NCI-H2171 (cell line): ENCODE measurements at places on chromosomes 16 and 17.
A peak's percentile ranks its signal among the peaks of the same experiment; 100 is the strongest.

GRCh38 chr17:57429966-57430365, 173.6 kb downstream of the MSI2 start:
- DNase-seq = no peak

DNA sequence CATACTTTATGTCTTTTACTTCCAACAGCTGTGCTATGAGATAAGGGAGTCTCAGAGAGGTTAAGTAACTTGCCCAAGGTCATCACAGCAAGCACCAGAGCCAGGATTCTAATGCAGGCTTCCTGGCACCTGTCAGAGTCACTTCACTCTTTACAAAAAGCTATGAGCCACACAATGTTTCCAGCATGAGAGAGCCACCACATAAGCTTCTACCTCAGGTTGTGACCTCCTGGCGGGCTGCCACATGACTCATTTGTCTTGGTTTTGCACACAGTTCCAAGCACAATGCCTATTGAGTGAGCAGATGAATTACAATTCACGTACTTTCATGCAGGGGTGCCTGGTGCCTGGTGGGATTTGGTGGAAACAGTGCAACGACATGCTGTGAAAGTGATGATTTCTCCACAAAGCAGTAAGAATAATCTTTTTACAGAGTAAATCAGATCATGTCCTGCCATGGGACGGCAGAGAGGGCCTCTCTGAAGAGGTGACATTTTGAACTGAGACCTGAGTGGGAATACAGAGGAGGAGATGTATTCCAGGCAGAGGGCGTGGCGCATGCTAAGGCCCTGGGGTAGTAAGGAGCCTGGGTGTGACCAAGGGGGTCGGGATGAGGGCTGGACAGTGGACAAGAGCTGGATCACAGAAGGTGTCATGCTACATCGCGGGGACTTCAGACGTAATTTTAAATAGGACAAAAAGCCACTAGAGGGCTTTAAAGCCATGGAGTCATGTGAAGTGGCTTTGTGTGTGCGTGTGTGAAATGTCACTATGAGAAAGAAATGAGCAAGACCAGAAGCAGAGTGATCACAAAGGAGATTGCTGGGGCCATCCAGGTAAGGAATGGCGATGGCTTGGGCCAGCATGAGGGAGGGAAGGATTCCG, 53.4 kb downstream of the CACNG3 start:
- no peak for DNase-seq

GRCh38 chr16:83878838-83879237, 20.1 kb upstream of the MLYCD start:
- peak; percentile 24 for DNase-seq

DNA sequence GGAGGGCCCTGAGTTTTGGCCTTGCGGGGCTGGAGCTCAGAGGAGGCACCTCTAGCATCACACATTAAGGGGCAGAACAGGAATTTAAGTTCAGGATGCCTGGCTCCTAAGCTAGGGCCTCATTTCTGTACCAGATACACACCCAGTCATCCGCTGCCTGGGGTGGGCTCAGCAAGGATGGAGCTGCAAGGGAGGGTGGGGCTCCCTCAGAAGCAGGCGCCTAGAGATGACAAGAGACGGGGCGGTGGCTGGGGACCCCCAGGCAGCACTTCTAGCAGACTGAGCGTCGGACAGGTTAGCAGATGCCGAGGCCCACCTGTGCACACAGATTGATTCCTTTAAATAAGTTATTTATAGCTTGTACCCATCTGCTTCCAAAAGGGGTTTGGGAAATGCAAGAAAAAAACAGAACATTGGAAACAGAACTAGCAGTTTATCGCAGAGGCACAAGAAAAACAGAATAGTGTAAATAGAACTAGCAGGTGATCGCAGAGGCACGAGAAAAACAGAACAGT, 47.6 kb upstream of the CBFA2T3 start:
- DNase-seq = peak; percentile 82

GRCh38 chr17:47189732-47190237, 690 bp upstream of the CDC27 start:
- DNase-seq = no peak

DNA sequence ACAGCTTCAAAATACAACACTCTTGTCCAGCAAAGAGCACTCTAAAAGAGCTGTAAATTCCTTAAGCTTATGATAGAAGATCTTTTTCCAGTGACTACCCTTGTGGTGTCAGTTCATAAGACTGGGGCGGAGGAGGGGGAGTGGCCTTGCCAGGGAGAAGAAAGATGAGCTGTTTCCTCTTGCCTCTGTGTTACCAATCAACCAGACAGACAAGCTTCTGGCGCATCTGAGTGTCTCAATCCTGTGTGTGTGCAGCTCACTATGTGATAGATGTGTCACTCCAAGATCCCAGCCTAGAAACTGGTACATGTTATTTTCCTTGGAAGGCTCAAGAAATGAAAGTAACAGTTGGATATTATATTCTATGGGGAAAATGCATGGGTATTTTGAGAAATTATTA, 167.4 kb upstream of the CACNG3 start:
- no peak for DNase-seq

DNA sequence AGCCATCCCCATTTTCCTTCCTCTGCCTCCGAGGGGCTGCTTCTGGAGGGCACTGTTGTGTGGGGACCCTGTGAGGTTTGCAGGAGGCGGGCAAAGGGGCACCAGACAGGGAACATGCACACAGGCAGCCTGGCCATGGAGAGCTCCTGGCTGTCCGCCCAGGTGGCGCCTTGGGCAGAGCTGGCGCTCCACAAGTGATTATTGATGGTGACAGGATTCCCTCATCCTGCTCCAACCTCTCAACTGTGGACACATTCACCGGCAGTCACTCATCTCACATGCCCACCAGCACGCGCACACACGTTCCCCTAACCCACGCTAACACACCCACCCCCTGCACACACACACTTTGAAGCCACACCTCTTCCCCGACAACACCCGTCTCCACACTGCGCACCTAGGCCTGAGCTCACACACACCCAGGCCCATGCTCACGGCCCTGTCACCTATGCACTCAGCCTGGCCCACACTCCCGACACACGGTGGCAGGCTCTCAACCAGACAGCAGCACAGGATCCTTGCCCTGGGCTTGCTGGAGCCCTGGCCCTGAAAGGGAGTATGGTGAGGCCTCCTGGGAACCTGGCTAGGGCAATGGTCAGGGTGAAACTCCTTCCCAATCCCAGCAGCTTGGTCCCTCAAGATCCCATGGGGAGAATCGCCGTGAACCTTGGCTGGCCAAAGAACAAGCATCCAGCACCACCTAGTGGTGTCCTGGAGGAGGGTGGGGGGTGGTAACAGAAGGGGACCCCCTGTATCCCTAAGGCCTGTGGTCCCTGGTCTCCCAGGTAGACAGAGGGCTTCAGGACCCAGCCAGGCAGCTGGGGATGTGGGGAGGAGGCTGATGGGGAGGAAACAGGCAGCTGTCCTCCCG, 3.6 kb downstream of the PNMT start:
- DNase-seq = no peak

- DNase-seq = peak; percentile 94
Measured at GRCh38 chr17:7889166-7889955, 772 bp downstream of the CHD3 start.

DNA sequence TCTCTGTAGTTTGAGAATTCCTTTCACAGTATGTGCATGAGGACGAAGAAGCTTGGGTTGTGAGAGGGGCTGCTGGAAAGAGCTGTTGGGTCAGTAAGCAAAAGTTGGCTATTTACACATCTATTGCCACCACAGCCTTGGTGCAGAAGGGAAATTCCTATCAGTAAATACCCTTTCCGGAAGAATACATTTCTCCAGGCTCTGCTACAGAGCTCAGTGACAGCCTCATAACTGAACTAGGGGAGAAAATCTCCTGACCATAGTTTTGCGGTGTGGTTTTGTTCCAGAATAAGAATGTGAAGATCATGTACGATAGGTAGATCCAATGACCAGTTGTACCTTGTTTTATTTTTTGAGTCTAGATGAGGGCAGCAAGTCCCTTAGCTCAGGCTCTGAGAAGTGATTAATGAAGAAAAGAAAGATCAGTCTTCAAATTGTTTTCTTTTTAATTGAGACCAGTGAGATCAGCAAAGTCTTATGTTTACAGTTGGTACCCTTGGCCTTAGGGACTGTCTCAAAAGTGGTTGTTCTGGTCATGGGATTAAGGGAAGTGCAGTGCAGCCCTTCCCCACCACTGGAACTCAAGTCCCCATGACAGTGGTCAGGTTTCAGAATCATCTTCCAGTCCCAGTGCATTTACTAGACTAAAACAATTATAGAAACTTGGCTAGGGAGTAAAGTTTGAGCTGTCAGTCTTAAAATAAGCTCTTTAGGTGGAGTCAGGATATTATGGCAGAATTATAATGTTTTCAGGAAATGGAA, 123.5 kb downstream of the PHKB start:
- no peak for DNase-seq

GRCh38 chr17:40915199-40915661, 22.2 kb downstream of the KRT23 start:
- no peak for DNase-seq

DNA sequence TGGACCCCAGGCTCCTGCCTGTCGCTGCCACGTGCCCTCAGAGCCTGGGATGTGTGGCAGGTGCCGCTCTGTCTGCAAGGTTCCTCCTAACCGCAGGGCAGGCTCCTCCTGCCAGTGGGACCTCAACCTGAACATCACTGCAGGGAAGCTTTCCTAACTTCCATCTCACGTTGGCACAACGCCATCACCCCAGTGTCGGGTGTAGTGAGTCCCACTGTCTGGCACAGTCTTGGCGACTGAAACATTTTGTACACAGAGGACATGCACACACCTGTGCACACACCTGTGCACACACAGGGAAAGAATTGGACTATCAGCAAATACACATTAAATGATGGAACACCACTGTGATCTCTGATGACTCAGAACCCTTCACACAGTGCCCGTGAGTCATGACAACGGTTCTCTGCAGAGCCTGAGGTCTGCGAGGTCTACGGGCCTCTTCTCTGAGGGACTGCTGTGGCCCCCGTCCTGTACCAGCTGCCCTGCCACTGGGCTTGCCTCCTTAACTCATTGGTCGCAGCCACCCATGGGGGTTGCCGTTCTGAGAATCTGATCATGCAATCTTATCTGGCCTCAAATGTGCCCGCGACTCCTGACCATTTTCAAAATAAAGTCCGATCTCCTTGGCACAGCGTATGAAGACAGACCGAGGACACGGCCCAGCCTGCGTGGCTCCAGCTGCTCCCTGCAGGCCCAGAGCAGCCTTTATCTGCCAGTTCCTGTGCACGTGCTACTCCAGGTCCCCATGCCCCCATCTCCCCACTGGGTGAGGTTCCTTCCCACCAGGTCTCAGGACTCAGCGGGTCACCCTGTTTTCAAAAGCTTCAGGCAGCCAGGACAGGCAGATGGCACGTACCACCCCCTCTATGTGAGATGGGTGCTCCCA, 7.6 kb downstream of the CCDC57 start:
- DNase-seq = peak; percentile 49

- DNase-seq = peak; percentile 82
Measured at GRCh38 chr16:73365016-73365551, 317.2 kb upstream of the ZFHX3 start.

DNA sequence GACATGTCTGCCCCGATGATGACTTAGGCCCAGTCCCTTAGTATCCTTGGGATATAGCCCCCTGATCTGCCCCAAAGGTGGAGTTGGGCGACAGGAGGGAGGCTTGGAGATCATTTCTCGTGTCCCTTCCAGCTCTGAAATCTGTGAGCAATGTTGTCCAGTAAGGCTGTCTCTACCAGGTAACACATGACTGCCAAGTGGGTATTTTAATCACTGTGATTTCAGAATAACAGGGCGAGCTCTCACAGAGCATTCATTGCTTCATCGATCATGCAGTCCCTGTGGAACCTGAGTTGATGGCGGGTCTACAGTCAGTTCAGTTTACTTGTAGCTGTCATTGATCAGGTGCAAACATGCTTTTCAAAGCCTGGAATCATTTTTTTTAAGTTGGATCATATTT, 39.2 kb downstream of the KSR1 start:
- DNase-seq = no peak

GRCh38 chr17:75645501-75645888, 12.3 kb downstream of the SMIM5 start:
- DNase-seq = peak; percentile 87

GRCh38 chr16:50235581-50235980, 30.8 kb upstream of the ADCY7 start:
- no peak for DNase-seq
